ENCODE measurements at places on chromosomes 5 and 9.

GRCh38 chr9:92140074-92140753, 25.0 kb upstream of the SPTLC1 start:
- peak; percentile 26 for DNase-seq

- no peak for DNase-seq
These were observed 577.9 kb upstream of the PTPRD start for GRCh38 chr9:11190719-11191118.

DNA sequence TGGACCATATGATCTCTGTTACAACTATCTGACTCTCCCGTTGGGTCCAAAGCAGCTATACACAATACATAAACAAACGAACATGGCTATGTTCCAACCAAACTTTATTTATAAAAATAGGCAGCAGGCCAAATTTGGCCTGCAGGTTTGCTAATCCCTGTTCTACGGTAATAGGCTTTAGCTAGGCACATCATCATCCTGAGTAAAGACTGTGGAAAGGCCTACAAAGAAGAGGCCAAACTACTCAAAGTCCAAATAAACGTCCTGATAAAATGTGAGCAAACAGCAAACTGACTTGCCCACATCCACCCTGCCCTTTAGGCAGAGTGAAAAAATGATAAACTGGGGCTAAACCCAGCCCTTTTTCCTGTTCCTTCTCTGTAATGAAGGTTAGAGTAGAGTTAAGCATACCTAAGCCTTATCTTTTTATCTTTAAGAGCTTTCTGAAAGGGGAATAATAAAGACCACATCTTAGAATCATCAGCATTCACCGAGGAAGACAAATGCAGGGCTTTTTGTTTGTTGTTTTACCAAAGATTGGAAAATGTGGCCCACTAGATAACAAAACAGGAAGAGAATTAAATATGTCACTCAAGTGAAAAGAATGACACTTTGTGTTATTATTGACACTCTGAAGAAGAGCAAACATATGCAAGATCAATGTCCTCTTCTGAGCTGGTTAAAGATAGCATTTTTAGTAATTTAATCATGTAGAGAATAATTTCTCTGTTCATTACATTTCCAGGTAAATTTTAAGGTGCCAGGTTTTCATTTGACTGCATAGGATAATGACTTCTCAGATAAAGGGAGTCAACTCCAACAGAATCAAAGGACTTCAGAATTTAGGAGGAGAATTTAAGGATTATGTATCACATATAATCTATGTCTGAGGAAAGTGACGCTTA, 160.0 kb upstream of the GNA14 start:
- no peak for DNase-seq

- no peak for DNase-seq
These were observed 218.1 kb upstream of the CD180 start for GRCh38 chr5:67414712-67415111.

GRCh38 chr5:127870914-127871313, 167.7 kb downstream of the CCDC192 start:
- no peak for DNase-seq

GRCh38 chr5:96909003-96909402, 26.9 kb upstream of the LNPEP start:
- DNase-seq = no peak

DNA sequence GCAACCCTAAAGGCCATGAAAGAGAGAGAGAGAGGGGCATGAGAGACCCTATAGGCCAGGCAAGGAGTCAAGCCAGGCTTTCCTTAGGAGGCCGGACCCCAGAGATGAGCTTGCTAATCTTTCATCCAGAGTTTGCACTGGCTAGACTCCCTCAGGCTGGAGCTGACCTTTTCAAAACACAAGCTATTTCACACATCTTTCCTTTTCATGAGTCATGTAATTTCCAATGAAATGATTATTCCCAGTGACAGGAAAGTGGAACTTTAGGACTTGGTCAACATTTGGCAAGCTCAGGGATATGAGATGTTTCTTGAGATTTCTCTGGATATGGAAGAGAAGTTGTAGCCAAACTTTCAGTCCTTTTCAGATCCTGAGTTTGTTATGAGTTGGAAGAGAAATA, 117.7 kb downstream of the TARS1 start:
- DNase-seq = no peak

DNA sequence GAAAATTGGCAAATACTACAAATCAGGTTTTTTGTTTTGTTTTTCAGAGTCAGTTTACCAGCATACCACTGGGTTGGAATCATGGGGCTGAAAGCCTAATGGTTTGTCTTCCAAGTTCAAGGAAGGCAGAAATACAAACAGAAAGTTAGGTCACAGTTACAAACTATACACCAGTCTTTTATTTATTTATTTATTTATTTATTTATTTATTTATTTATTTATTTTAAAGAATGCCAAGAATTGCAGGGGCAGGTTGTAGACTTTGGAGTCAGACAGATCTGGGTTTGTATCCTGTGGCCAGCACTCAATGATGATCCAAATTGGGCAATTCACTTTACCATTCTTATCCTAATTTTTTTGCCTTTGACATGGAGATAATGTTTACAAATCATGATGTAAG, 353.9 kb downstream of the ASTN2 start:
- DNase-seq = no peak

- no peak for DNase-seq
These were observed 291.2 kb downstream of the CWC27 start for GRCh38 chr5:65059681-65060598.

DNA sequence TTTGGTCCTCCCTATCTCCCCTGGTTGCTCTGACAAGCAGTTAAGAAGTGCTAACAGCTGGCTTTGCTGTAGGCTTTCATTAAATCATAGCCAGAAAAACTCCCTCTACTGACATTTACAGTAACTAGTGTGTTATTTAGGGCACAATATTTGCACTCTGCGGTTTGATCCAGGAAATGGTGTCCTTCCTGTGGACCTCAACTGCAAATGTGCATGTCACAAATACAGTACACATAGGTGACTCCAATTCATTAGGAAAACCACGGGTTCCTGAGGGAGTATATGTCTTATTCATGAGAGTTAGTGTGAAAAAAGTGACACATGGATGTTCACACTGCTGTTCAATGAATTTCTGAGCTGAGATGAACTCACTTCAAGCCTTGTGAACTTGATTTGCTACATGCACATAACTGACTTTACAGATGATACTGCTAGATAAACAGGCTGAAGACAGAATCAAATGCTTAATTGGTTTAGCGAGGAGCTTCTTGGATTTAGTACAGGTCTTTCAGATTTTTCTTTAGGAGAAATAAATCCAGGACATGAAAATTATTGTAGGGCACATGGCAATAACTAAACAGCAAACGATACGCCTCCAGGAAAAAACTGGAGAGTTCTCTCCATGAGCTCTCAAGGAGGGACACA, 281.5 kb downstream of the EFNA5 start:
- DNase-seq = no peak

- no peak for DNase-seq
These were observed 33.1 kb upstream of the TRIM32 start for GRCh38 chr9:116654059-116654355.

- no peak for DNase-seq
These were observed 275.2 kb downstream of the CWC27 start for GRCh38 chr5:65043843-65044359.

GRCh38 chr9:98342820-98343210, 87.4 kb upstream of the TBC1D2 start:
- DNase-seq = no peak

- no peak for DNase-seq
These were observed 433.1 kb upstream of the DMAC1 start for GRCh38 chr9:8232726-8233125.

GRCh38 chr5:10946050-10946449, 185.0 kb upstream of the DAP start:
- no peak for DNase-seq

DNA sequence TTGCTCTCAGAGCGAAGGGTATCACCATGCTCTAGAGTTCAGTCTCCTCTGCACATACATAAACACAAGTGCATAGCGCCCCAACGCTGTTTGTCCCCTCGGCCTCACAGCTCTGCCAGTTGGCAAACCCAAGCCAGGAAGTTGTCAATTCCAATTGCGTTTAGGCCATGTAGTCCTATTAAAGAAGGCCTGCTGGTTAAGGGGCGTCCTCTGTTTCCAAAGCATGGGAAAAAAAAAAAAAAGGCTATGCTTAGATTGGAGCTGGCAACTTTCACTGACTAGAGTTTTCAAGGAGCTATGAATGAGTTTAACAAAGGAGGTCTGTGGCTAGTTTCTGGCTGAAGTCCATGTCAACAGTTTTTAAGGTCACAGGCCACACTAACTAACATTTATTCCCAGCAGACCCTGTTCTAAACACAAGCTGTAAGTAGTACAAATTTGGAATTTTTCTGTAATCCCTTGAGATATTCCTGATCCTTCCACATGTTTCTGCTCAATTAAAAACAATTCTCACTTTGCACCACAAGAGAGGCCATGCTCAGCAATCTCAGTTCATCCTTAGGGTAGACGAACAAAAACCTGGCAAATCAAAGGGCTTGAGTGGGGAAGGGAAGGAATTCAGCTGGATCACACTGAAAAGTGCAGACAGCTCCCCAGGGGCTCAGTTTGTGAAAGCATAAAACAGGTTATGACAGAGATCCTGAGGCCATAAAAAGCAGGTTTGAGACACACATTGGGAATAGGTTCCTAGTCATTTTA, 187.7 kb downstream of the DENND1A start:
- DNase-seq = no peak

- no peak for DNase-seq
These were observed 78.9 kb downstream of the ALDH7A1 start for GRCh38 chr5:126516133-126516532.

DNA sequence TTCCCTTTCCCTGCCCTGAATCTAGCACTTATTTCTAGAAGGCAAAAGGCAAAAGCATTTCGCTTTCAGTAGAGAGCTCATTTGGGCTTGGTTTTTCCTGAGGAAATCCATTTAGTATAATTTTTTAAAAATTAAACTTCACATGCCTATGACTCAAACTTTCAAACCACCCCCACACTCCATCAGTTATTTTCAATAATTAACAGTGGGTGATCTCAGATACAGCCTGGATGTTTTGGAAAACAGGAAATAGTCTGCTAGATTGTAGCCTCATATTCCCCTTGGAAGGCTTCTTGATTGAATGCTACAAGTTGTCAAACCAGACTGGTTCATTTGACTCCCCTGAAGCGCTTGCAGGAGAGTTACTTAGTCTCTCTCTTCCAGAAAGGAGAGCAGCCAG, 40.6 kb downstream of the SEMA5A start:
- DNase-seq = no peak

DNA sequence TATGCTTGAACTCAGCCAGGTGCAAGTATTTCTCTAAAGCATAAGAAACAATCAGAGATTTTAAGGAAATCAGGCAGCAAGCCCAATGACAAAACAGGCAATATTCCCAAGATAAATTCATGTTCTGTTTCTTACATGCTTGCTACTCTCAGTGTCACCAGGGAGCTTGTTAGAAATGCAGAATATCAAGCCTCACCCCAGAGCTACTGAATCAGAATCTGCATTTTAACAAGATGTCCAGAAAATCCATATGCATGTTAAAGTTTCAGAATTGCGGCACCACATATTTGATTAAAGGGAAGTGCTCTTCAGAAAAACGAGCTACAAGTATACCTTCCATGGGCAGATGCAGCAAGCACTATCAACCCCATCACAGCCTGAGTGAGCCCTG, 54.4 kb downstream of the MFAP3 start:
- no peak for DNase-seq

DNA sequence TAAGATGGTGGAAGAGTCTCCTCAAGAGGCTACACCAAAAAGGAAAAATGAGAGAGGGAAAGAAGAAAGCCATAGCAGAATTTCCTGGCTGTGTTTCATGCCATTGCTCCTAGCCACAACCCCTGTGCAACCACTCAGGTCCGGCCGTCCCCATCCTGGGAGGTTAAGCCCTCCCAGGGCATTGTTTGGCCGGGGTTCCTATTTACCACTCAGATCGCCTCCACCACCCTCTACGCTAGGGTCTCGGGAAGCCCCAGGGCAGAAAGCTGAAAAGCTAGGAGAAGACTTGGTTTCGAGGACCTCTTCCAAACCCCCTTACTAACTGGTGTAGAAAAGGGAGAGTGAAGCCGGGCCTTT, 715 bp downstream of the RC3H2 start:
- peak; percentile 33 for DNase-seq

- DNase-seq = no peak
These were observed 6.1 kb downstream of the SAR1B start for GRCh38 chr5:134626369-134627014.

DNA sequence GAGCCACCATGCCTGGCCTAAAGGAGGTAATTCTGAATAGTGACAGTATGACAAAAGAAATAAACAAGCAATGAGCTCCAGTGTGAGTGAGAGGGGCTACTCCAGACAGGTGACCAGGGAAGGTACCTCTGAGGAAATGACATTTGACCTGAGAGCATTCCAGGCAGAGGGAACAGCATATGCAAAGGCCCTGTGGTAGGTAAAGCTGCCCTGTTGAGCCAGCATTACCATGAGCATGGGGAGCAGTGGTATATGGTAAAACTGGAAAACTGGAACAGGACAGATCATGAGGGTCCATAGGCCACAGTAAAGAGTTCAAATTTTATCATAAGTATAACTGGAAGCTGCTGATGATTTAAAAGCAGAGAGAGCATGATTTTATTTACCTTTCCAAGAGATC, 6.0 kb upstream of the SFXN1 start:
- no peak for DNase-seq

DNA sequence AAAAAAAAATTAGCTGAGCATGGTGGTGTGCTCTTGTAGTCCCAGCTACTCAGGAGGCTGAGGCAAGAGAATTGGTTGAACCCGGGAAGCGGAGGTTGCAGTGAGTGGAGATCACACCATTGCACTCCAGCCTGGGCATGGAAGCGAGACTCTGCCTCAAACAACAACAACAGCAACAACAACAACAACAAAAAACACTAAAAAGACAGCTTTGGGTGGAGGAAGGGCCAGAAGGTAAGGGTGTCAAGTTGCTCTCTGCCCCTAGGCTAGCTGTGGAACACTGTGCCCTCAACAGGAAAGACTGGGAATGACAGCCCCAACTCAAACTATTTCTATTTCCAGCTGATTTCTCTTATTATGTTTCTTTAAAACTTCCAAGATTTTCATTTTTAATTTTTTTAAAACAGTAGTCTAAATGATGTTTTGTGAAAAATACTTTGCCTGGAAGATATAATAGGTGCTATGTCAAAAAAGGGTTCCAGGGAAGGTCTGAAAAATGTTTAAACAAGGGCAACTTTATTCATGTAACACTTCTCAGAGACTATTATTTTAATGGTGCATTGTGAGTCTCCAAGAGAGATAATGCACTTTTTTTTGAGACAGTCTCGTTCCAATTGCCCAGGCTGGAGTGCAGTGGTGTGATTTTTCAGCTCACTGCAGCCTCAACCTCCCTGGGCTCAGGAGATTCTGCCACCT, 29.9 kb downstream of the CLINT1 start:
- no peak for DNase-seq

GRCh38 chr5:88396751-88397281, 128.2 kb upstream of the TMEM161B start:
- DNase-seq = no peak

DNA sequence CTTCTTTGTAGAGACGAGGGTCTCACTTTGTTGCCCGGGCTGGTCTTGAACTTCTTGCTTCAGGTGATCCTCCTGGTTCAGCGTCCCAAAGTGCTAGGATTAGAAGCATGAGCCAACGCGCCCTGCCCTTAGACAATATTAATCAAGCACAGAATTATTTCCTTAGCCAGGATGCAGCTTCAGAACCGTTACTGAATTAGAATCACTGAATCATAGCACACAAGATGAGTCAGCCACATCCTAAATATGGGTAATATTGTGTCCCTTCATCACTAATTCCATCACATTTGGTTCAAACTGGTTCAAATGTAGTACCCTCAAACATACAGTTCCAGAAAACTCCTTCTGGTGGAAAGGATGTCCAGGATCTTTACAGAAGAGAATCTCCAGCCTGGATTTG, 82.7 kb downstream of the BNC2 start:
- no peak for DNase-seq

GRCh38 chr5:145752534-145752933, 82.6 kb downstream of the PRELID2 start:
- no peak for DNase-seq

All from HS-27A (cell line).